ENCODE measurements at places on chromosomes 3 and 15.

GRCh38 chr3:182464513-182465145 lies 328.7 kb upstream of the ATP11B start:
- no peak for DNase-seq

GRCh38 chr3:189787632-189788031 lies 156.4 kb downstream of the TP63 start:
- no peak for DNase-seq

DNA sequence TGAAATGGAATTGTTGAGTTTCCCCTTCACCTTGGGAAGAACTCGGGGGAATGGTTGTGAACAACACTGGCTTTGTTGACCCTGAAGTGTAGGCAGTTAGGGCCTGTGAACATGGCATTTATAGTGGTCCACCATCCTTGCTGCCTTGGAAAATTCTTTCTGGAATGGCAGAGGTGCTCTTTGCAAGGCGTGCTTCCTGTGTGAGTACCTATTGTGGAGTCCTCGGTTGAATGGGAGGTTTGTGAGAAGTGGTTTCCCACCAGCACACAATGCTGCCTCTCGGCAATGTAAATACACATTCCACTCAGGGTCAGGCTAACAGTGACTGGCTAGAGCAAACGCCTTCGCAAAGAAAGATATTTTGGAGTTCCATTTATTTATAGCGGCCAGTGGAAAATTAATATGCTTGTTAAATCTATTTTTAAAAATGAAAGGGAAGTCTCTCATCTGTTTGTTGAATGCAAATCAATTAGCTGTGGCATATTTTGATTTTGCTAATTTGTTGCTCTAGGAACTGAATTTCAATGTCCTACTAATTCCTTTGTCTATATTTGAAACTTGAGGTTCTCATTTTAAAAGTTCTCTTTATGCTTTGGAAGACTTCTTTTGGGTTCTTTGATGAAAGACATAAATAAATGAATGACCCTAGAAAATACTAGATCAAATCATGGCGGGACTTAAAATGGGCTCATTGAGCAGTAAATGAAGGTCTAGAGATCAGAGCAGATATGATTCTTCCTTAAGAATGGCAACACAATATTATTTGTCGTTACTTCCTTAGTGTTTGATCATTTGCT lies 59.5 kb downstream of the FNDC3B start:
- no peak for DNase-seq

GRCh38 chr3:100136921-100137320 lies 22.6 kb upstream of the FILIP1L start:
- DNase-seq: no peak

DNA sequence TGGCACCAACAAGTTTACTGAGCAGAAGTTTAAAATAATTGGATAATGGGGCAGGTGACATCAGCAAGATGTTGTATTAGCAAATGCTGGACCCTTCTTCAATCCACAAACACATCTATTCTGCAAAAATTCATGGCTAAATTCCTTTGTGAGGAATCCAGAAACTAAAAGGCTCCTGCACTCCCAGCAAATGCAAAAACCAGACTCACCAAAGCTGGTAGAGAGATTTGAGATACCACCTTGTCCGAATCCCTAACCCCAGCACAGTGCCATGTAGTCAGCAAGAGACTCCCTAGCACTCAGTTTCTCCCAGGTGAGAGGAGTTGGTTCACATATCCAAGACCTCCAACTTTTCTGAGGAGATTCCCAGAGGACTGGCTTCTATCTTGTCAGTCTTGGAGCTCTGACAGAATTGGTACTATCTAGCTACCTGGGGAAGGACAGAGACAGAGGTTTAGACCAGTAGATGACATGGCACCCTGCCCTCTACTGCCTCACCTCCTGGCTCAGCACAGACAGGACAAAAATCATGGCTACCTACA lies 21.8 kb downstream of the GREM1 start:
- no peak for DNase-seq

- no peak for DNase-seq
These were observed 9.7 kb upstream of the NCKIPSD start for GRCh38 chr3:48695393-48695753.
